WERI-Rb-1 (cell line): ENCODE measurements at places on chromosomes 13 and 19.

- DNase-seq: no peak
Observed at GRCh38 chr13:90806892-90807291, 540.6 kb upstream of the MIR17HG start.

DNA sequence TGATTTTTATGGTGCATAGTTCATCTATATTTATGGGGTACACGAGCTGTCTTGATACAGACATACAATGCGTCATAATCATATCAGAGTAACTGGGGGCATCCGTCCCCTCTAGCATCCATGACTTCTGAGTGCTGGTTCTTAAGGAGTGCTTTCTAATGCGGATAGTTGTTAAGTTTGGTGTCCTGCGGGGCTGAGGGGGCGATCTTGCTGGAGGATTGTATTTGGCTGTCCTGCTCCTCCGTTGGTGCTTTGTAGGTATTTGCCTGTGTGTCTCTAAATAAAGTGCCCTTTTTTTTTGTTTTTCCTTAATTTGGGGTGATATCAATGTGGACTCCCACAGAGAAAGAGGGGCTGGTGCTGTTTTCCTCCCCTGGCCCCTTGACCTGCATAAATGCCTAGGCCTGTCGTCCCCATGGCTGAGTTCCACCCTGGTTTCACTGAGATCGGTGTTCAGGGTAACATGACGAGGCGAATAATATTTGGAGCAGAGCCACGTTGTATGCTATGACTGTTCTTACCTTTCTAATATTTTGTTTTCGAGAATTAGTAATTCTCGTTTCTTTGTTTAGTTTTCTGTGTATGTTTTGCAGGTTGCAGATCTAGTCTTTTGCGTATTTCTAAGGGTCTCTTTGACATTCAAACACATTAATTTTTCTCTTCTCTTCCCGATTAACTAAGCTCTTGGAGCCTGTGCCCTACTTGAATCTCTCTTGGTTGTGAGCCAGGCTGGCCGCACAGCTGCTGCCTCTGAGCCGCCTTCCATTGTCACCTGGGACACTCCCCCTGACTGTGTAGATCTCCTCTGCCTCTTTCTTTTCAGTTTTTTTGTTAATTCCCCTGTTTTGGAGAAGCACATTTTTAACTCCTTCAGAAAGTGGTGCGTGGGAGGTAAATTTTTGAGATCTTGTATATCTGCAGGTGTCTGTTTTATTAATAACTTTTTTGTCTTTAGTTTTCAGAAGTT is 100.3 kb downstream of the ARHGEF7 start:
- no peak for DNase-seq

GRCh38 chr13:27379694-27380641 is 44.5 kb upstream of the GTF3A start:
- peak; percentile 80 for DNase-seq

GRCh38 chr19:50309396-50310125 is 19.6 kb downstream of the KCNC3 start:
- DNase-seq: no peak
